ENCODE measurements at places on chromosomes 11 and 22.

DNA sequence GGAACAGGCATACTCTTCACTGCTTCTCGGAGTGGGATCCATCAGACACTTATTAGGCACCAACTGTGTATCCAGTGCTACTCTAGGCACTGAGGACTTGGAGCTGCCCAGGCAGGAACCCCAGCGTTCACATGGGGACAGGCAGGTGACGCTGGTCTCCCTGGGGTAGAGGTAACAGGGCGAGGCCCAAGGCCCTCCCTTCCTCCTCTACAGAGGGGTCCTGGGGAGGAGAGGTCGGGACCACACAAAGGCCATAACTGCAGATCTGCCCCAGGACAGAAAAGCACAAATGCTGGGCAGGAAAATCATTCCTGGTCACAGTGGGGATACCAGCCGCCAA is 262.2 kb downstream of the BRD1 start:
- DNase-seq: no peak

DNA sequence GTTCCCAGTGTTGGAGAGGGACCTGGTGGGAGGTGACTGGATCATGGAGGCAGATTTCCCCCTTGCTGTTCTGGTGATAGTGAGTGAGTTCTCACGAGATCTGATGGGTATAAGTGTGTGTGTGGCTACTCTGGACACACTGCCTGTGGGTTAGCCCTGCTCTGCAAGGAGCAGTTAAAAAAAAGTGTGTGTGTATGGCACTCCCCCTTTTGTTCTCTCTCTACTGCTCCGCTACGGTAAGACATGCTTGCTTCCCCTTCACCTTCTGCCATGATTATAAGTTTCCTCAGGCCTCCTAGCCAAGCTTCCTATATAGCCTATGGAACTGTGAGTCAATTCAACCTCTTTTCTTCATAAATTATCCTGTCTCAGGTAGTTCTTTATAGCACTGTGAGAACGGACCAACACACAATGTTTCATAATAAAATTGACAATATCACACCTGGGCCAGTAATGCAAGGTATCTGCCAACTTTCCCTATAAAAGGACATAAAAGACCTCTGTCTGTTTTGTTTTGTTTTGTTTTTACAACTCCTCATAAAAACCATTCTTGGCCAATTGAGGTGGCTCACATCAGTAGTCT is 20.2 kb downstream of the CLTCL1 start:
- DNase-seq: no peak

DNA sequence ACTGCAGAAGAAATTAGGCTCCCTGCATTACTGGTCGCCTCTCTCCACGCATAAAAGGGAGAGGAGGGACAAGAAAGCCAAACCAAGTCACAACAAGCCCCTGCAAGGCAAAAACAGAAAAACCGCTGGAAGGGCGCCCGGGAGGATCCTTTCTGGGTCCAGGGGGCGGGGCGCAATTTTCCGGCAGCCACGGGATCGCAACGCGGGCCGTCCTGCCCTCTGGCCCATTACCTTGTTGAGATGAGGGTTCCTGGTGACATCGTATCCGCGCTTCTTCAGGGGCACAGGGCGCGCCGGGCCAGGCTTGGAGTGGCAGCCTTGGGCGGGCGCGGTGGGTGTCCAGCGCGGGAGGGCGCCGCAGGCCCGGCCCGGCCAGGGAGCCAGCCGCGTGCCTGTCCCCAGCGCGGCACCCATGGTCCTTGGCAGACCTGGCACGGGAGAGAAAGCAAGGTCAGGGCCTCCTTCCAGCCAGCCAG is 847 bp downstream of the ME3 start:
- DNase-seq: peak; percentile 19

DNA sequence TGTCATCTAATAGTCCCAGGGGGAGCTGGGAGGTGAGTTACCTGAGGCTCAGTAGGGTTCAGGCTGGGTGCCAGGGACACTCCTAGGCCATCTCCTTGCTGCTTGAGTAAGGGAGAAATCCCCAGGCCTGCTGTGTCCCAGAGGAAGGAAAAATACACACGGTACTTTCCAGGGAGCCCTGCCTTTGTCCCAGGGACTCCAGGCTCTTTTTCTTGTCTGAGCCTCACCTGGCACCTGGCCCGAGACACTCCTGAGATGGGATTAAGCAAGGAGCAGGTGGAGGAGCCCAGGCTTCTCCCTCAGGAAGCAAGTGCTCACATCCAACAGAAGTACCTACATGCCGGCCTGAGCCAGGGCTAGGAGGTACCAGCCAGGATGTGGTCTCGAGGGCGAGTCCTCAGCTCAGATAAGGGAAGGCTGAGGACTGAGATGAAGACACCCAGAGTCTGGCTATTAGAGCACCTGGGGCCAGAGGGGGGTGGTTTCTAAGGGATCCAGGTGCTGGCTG is 899 bp upstream of the KLHDC7B start:
- no peak for DNase-seq

DNA sequence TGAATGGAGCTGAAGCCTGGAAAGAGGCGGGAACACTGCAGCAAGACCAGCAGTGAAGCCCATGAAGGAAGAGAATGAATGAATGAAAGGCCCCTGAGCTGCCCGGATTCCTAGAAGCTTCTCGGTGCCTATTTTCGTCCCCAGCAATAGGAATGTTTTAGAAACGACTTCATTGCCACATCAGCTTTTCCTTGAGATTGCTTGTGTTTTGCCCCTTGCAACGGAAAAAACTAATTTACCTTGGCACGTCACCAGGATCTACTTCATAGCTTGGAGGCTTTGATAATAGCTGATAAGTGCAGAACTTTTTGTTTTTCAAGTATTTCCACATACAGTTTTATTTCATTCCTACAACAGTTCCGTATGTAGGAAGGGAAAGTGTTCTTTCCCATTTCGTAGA is 248.9 kb upstream of the NARS2 start:
- no peak for DNase-seq

- DNase-seq: no peak
These were observed 950 bp downstream of the FERMT3 start for GRCh38 chr11:64207256-64208085.

GRCh38 chr11:20355221-20356219 is 8.0 kb upstream of the HTATIP2 start:
- DNase-seq: no peak

GRCh38 chr11:12331239-12331874 is 46.0 kb upstream of the PARVA start:
- peak; percentile 66 for DNase-seq

GRCh38 chr11:132886335-132886734 is 646.0 kb downstream of the OPCML start:
- DNase-seq: no peak
